Activated T-helper 1 cell treated with anti-CD3 and anti-CD28 coated beads, Interleukin-12 subunit alpha, Interleukin-12 subunit beta, Interleukin-2, Interleukin-4 antibody, amounts not matched to agents 30 ng/mL and 10 ng/mL and 1 ng/mL, durations not matched to agents 14 hours and 24 hours and 36 hours (primary cell): ENCODE measurements at places on chromosomes 12 and 14.

- no peak for DNase-seq
- no peaks in the 10 kb centered on the region for H3K36me3 ChIP-seq
- H3K27ac ChIP-seq, result no peak overlapping the region
- no peak overlapping the region for H3K4me3 ChIP-seq
- H3K4me1 ChIP-seq, result no peaks in the 10 kb centered on the region
- peaks cover 2% of the 10 kb centered on the region for H3K27me3 ChIP-seq
Measured at GRCh38 chr12:70638639-70639360, 1.6 kb upstream of the PTPRB start.

DNA sequence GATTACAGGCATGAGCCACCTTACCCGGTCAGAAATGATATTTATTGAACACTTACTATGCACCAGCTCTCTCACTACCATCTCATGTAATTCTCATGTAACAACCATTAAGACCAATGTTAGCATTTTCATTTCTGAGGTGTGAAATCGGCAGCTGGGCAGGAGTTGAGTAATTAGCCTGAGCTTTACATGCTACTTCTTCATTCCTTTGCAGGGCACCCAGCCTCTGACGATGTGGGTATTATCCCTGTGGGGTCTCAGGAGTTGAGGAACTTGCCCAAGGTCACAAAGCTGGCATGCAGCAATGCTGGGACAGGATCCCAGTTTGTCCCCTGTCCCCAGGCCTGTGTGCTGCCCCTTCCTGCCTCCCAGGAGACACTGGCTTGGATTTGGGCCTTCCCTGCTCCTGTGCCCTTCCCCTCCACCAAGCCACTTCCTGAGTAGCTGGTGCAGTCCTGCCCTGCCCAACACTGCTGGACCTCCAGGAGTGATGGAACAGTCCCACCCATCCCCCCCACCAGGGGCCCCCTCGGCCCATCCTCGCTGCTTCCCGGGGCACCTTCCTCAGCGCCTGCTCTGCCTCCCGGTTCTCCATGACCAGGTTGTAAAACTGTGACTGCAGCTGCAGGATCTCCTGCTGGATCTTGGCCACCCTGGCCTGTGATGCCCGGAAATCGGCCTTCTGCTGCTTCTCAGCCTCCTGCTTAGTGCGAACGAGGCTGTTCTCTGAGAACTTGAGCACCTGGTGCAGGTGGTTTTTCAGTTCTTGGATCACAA lies 14.7 kb downstream of the RITA1 start:
- H3K27ac ChIP-seq, result no peak overlapping the region
- no peak for DNase-seq
- no peak overlapping the region for H3K4me3 ChIP-seq
- no peaks in the 10 kb centered on the region for H3K27me3 ChIP-seq
- peaks cover 2% of the 10 kb centered on the region for H3K36me3 ChIP-seq

DNA sequence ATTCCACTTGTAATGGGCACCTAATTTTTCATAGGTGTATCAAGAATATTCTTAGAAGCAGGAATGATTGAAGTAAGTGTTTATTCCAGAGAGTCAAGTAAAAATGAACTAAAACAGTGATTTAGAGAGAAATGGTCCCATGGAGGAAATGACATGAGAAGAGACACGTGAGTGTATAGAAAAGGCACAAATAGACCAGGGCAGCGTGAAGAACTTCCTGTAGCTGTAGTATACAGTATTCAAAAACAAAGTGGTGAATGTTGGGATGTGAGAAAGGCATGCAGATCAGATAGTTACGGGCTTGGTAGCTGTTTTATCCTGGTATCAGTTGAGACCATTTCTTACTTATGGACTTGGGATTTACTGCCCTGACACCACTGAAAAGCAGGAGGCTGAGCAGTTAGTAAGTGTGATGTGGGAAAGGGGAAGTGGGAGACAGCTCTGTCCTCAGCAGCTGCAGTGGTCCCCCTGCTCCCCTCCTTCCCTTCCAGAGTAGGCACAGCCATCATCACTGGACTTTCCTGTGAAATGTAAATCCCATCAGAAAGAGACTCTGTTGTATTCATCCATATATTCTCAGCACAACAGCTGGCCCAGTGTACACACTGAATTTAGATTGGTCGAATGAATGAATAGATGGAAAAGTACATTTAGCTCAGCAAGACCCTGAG lies 16.8 kb upstream of the TESPA1 start:
- DNase-seq, result no peak
- no peak overlapping the region for H3K4me3 ChIP-seq
- H3K27ac ChIP-seq, result no peak overlapping the region
- peaks cover 2% of the 10 kb centered on the region for H3K27me3 ChIP-seq
- H3K36me3 ChIP-seq, result no peaks in the 10 kb centered on the region

- no peak for DNase-seq
- H3K4me1 ChIP-seq, result peaks cover 7% of the 10 kb centered on the region
- no peak overlapping the region for H3K27ac ChIP-seq
- no peaks in the 10 kb centered on the region for H3K36me3 ChIP-seq
Measured at GRCh38 chr12:108319277-108320234, 19.6 kb downstream of the CMKLR1 start.

GRCh38 chr12:2225696-2226095 lies 172.9 kb downstream of the CACNA1C start:
- no peaks in the 10 kb centered on the region for H3K4me1 ChIP-seq
- no peak overlapping the region for H3K27ac ChIP-seq
- no peak overlapping the region for H3K4me3 ChIP-seq
- H3K27me3 ChIP-seq, result peaks cover 19% of the 10 kb centered on the region
- H3K36me3 ChIP-seq, result no peaks in the 10 kb centered on the region

- H3K4me1 ChIP-seq, result no peaks in the 10 kb centered on the region
- H3K36me3 ChIP-seq, result no peaks in the 10 kb centered on the region
- H3K4me3 ChIP-seq, result no peak overlapping the region
- peaks cover 1% of the 10 kb centered on the region for H3K27me3 ChIP-seq
Measured at GRCh38 chr12:40078266-40078665, 27.6 kb downstream of the SLC2A13 start.

GRCh38 chr14:94903883-94904282 lies 134.0 kb upstream of the GSC start:
- H3K27me3 ChIP-seq, result no peaks in the 10 kb centered on the region
- no peaks in the 10 kb centered on the region for H3K36me3 ChIP-seq
- H3K4me3 ChIP-seq, result no peak overlapping the region

GRCh38 chr12:2415568-2415944 lies 362.8 kb downstream of the CACNA1C start:
- no peak overlapping the region for H3K4me3 ChIP-seq
- peaks cover 8% of the 10 kb centered on the region for H3K27me3 ChIP-seq
- H3K4me1 ChIP-seq, result no peaks in the 10 kb centered on the region
- H3K27ac ChIP-seq, result no peak overlapping the region
- DNase-seq, result no peak

DNA sequence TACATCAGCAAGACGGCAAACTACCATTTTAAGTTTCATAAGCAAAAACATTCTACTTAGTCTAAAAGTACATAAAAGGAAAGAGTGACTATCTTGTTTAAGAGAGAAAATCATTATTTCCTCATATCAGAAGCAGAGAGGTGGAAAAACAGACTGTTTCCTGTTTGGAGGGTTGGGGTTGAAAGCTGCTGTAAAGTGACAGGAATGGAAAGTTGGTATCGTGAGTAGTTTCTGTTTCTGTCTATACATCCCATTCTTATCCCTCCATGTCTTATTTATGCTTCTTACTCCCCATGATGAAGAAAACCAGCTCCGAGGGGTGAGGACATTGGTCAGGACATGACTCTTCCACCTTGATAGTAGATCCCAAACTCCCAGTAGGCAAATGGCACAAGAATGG lies 216.5 kb downstream of the EGLN3 start:
- H3K27ac ChIP-seq, result no peak overlapping the region
- no peaks in the 10 kb centered on the region for H3K4me1 ChIP-seq
- peaks cover 2% of the 10 kb centered on the region for H3K27me3 ChIP-seq
- no peaks in the 10 kb centered on the region for H3K36me3 ChIP-seq
- no peak for DNase-seq

- H3K27ac ChIP-seq, result no peak overlapping the region
- peaks cover 6% of the 10 kb centered on the region for H3K27me3 ChIP-seq
Measured at GRCh38 chr12:5438671-5439200, 6.8 kb downstream of the NTF3 start.

- no peaks in the 10 kb centered on the region for H3K27me3 ChIP-seq
- H3K4me1 ChIP-seq, result no peaks in the 10 kb centered on the region
- no peak for DNase-seq
- H3K36me3 ChIP-seq, result peaks cover under 1% of the 10 kb centered on the region
- no peak overlapping the region for H3K27ac ChIP-seq
Measured at GRCh38 chr12:121767525-121768016, 25.9 kb downstream of the RHOF start.

- H3K4me3 ChIP-seq, result no peak overlapping the region
- H3K27me3 ChIP-seq, result no peaks in the 10 kb centered on the region
- DNase-seq, result no peak
- no peaks in the 10 kb centered on the region for H3K4me1 ChIP-seq
- H3K27ac ChIP-seq, result no peak overlapping the region
Measured at GRCh38 chr14:82905762-82906161, 1372.1 kb upstream of the SEL1L start.

- H3K27ac ChIP-seq, result no peak overlapping the region
- peaks cover 33% of the 10 kb centered on the region for H3K36me3 ChIP-seq
- peaks cover 8% of the 10 kb centered on the region for H3K4me1 ChIP-seq
- no peak for DNase-seq
- H3K27me3 ChIP-seq, result no peaks in the 10 kb centered on the region
Measured at GRCh38 chr12:43733687-43734086, 24.9 kb downstream of the PUS7L start.

DNA sequence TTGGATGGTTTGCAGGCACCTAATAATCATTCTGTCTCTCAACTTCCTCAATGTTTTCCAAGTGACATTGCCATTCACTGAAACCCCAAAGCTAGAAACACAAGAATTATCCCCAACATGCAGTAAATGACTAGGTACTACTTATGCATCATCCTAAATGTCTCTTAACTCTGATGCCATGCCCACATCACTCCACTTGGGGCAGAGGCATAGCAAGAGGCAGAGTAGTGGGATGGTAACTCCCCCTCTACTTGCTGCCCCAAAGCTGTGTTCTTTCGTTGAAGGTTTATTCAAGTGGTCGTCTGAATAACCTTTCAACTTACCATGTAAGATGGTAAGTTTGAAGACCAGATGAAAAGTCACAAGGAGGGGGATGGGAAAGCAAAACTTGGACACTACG lies 77.9 kb upstream of the SOX5 start:
- H3K4me3 ChIP-seq, result no peak overlapping the region
- H3K27ac ChIP-seq, result no peak overlapping the region
- no peaks in the 10 kb centered on the region for H3K27me3 ChIP-seq
- no peak for DNase-seq

GRCh38 chr12:111444925-111445725 lies 39.4 kb downstream of the SH2B3 start:
- H3K27ac ChIP-seq, result peak overlapping the region; percentile 82
- H3K4me3 ChIP-seq, result peak overlapping the region; percentile 71
- H3K36me3 ChIP-seq, result peaks cover 62% of the 10 kb centered on the region
- peak; percentile 87 for DNase-seq

GRCh38 chr12:565589-566105 lies 97.6 kb downstream of the NINJ2 start:
- peak overlapping the region; percentile 35 for H3K27ac ChIP-seq
- H3K4me3 ChIP-seq, result no peak overlapping the region
- H3K36me3 ChIP-seq, result peaks cover 4% of the 10 kb centered on the region
- DNase-seq, result no peak

DNA sequence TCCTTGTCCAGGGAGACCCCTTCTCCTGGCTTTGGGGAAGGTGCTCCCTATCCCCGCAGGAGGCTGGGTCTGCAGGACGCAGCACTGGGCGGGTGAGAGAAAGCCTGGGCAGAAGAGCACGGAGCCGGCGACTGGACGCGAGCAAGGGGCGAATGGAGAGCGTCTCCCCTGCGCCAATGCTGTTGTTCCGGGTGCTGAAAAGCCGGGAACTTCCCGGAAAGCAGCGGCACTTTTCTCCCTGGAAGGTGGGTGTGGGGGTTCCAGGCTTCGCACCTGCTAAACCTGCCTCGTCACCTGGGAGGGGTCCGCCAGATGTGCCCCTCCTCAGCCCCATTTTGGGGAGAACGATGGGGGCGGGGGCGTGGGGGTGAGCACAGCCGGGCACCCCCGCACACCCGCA lies 417.1 kb upstream of the TMTC1 start:
- DNase-seq, result no peak
- peaks cover 5% of the 10 kb centered on the region for H3K27me3 ChIP-seq
- H3K27ac ChIP-seq, result no peak overlapping the region
- H3K4me3 ChIP-seq, result no peak overlapping the region

DNA sequence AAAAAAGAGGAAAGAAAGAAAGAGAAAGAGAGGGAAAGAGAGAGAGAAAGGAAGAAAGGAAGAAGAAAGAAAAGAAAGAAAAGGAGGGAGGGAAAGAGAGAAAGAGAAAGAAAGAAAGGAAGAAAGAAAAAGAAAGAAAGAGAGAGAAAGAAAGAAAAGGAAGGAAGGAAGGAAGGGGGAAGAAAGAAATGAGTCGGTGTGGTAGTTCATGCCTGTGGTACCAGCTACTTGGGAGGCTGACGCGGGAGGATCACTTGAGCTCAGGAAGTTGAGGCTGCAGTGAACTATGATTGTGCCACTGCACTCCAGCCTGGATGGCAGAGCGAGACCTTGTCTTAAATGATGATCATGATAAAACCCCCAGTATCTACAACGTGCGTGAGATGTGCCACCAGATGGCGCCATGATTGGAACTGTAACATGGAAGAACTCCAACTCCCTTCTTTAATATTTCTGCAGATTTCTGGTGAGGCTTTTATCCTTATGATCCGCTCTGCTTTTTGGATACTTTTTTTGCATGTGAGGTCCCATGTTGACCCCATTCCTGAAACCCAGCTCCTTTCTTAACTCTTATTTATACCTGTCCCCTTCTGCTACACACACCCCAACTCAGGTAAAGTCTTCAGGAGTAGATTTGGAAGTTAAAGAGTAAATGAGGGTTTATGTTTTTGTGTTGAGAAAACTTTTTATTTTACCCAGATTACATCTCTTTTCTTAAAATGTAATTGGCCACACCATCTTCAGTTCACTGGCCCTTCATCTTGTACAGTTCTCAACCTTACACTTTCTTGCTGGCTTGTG lies 25.6 kb downstream of the RNASE10 start:
- no peak overlapping the region for H3K27ac ChIP-seq
- peak; percentile 43 for DNase-seq
- peaks cover 9% of the 10 kb centered on the region for H3K4me1 ChIP-seq
- peaks cover 50% of the 10 kb centered on the region for H3K27me3 ChIP-seq

GRCh38 chr14:67575684-67576083 lies 24.4 kb downstream of the PIGH start:
- no peak overlapping the region for H3K4me3 ChIP-seq
- peaks cover 5% of the 10 kb centered on the region for H3K27me3 ChIP-seq
- no peaks in the 10 kb centered on the region for H3K36me3 ChIP-seq
- DNase-seq, result no peak

GRCh38 chr12:126346087-126346486 lies 1280.9 kb downstream of the AACS start:
- no peaks in the 10 kb centered on the region for H3K4me1 ChIP-seq
- no peak for DNase-seq
- H3K27me3 ChIP-seq, result no peaks in the 10 kb centered on the region
- no peak overlapping the region for H3K27ac ChIP-seq
- H3K36me3 ChIP-seq, result no peaks in the 10 kb centered on the region
- H3K4me3 ChIP-seq, result no peak overlapping the region

- H3K4me1 ChIP-seq, result peaks cover 7% of the 10 kb centered on the region
- peaks cover 22% of the 10 kb centered on the region for H3K36me3 ChIP-seq
- no peaks in the 10 kb centered on the region for H3K27me3 ChIP-seq
- no peak for DNase-seq
Measured at GRCh38 chr12:120705618-120706017, 4.6 kb upstream of the UNC119B start.

- H3K27me3 ChIP-seq, result peaks cover 7% of the 10 kb centered on the region
- H3K36me3 ChIP-seq, result no peaks in the 10 kb centered on the region
- H3K27ac ChIP-seq, result no peak overlapping the region
- no peaks in the 10 kb centered on the region for H3K4me1 ChIP-seq
Measured at GRCh38 chr12:74441872-74442271, 95.8 kb upstream of the ATXN7L3B start.
